Fibroblast of the aortic adventitia (primary cell): ENCODE measurements at places on chromosomes 1 and 21.
A peak's percentile ranks its signal among the peaks of the same experiment; 100 is the strongest.

- DNase-seq: no peak
These were observed 171.4 kb upstream of the SNX7 start for GRCh38 chr1:98490099-98490498.

DNA sequence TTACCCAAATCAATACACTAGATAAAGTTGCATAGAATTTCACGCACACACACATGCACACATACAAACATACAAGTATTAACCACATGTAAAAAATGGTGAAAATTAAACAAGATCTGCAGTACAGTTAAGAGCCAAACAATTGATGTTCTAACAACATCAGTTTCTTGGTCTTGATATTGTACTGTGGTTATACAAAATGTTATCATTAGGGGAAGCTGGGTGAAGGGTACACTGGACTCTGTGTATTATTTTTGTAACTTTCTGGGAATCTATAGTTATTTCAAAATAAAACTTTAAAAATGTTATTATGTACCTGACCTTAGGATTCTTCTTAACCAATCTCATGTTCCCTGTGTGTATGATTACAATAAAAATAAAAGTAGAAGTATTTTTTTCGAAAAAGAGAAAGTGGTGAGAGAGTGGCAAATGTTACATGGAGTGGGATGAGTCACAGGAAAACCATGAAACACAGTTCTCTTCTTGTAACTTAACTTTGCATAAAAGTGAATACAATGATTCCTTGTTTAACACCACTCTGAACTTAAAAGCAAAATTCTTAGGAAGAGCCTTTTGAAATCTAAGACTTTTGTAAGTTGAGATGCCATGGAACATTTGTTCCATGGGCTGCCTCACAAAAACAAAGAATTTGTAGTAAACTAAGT is 101.6 kb upstream of the RUNX1 start:
- peak; percentile 51 for DNase-seq

DNA sequence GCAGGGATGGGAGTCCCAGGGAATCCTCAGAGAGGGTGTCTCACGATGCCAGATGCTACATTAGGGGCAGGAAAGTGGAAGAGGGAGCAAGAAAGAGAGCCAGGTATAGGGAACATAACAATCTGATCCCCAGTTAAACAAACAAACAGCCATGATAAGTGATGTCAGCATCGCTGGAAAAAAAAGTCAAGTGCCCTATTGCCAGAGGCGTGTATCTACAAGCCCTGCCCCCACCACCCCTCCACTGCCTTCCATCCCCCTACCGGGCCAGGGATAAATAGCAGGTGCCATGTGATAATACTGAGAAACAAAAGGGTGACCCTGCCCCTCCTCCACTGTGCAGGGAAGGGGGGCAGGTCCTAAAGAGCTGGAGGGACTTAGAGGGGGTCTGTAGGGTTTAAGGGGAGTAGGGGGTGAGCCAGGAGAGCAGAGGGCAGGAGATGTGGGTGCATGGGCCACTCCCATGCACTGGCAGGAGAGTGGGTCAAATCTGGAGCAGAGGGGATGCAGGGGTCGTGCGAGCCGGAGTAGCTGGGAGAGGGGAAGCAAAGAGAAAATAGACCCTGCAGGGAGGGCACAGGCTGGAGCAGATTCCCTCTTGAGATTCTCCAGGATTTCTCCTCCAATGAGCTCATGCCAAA is 3.4 kb downstream of the SLC26A9 start:
- no peak for DNase-seq

- peak; percentile 71 for DNase-seq
These were observed 60.8 kb downstream of the FASLG start for GRCh38 chr1:172719694-172720138.

DNA sequence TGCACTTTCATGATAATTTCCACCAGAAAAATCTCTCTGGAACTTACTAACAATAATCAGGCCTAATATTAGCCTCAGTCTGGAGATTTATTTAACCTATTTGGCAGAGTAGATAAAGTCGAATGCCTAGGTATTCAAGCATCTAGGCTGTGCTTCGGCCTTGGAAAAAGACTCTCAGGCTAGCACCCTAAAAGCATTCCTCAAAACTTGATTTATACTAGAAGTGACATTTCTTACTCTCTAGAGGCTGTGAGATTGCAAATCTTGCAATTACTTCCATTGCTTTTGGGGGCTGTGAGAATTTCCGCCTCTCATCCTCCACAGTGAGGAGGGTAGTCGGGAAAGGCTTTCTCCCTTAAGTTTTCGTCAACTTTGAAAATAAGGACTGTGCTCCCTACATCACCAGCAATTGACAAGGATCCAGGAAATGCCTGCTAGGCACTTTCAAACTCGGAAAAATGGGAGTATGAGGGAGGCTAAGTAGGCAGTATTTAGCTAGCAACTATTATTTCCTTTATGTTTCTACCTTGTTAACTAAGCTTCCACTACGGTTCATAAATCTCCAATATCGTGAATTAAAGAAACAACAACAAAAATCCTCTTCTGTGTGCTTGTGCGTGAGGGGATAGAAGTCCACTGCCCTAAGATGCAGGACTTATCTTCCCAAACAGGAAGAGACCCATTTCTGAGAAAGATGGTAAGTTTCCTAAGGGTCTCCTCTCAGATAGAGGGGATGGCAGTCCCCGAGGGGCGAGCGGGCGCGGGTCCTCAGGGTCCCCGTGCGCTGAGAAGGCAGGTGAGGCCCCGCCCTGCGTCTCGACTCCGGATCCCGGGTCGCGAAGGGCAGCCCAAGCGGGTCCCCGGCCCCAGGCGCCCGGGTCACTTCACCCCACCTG is 1.1 kb upstream of the LMO4 start:
- DNase-seq: peak; percentile 22

- peak; percentile 54 for DNase-seq
These were observed 20.7 kb upstream of the LGALS8 start for GRCh38 chr1:236502972-236503639.

DNA sequence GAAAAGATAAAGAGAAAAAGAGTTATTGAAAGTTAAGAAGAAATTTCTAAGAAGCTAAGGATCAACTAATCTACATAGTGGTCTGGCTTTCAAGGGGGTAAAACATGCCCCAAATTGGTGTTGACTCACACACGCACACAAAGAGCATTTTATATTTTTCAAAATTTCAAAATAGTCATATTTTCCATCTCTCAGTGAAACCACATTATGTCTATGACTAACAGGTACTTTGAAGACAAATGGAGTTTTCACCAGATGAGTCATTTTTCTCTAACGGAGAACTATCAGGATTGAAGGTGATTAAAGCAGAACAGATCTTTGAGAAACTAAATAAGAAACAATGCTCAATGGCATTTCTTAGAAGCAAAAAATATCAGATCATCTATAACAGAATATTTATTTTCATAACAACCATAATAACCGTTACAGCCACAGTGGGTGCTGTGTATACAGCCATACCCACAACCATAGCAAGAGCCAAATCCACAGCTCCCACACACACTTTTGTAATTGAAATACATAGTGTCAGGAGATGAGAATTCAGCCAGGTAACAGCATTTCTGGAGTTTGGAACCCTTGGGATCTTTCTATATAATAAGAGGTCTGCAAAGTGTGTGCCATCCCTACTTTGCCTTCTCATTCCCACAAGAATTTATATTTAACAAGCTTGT is at the start of gene KRTAP21-3:
Gene KRTAP21-3, minus strand, starts transcription at position 539 of the 671 bp plus-strand sequence. Its CDS starts 18 bp downstream, at position 521.
- DNase-seq: peak; percentile 4

DNA sequence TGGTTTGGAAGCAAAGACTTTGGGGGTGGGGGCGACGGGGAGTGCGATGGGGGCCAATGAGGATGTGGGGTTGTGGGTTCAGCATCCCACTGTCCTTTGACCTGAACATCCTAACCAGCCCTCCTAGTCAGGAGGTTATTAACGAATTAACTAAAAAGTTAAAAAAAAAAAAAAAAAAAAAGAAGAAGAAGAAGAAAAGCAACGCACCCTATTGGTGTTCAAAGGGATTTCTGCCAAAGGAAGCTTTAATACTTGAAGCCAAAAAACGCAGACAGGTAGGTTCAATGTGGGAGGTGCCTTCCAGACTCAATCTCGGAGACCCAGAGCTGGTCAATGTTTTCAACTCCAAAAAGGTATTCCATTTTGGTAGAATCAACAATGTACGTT is 2.2 kb downstream of the CLIC6 start:
- no peak for DNase-seq

- DNase-seq: no peak
These were observed 28.6 kb downstream of the TFB2M start for GRCh38 chr1:246537441-246537840.

DNA sequence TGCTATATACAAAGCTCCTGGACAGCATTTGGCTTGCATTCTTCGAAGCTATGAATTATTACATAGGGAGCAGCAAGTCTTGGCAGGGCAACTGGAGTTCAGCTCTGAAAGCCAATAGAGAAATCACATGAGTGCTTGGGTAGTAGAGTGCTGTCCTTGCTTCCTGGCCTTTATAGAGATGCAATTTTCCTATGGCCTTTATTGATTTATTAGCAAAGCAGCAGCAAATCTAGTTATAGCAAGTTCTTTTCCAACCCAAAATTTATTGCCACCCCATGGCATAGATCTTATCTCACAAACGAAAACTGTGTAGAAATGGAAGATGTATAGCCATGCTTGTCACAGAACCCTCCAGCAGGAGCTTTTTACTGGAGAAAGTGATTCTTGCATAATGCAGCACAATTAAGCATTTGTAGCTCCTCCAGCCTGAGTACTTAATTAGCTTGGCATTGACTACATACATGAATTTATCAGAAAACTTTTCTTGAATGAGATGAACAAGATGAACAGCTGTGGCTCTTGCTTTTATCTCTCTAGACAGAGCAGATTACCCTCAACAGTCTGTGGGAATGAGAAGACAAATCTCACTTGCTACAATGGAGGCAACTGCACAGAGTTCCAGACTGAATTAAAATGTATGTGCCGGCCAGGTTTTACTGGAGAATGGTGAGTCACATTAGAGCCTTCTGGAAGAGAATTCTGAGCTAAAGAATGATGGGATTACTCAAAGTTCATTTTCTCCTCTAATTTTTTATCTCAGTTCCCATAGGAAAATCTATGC is 170.1 kb downstream of the CRB1 start:
- peak; percentile 77 for DNase-seq

GRCh38 chr21:36839123-36839522 is 127.3 kb downstream of the HLCS start:
- peak; percentile 42 for DNase-seq

- DNase-seq: no peak
These were observed 533 bp upstream of the RGL1 start for GRCh38 chr1:183804387-183804786.

DNA sequence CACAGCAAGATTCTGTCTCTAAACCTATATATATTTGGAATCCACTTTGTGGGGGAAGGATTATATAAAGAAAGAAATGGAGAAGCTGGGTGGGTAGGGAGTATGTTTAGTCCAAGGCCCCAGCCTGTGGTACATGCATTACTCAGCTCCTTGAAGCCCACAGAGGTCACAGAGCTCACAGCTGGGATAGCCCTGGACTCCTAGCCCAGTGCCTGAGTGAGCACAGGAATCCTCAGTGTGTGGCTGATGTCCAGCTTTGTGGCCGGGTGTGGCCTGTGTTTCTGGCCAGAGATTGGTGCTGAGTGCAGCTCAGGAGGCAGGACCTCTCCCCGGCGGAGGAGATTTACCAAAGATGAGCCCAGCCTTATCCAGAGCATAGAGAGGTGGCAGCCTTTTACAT is 7.6 kb downstream of the CAPN9 start:
- peak; percentile 62 for DNase-seq

- DNase-seq: no peak
These were observed 50.4 kb downstream of the INAVA start for GRCh38 chr1:200945111-200945510.

DNA sequence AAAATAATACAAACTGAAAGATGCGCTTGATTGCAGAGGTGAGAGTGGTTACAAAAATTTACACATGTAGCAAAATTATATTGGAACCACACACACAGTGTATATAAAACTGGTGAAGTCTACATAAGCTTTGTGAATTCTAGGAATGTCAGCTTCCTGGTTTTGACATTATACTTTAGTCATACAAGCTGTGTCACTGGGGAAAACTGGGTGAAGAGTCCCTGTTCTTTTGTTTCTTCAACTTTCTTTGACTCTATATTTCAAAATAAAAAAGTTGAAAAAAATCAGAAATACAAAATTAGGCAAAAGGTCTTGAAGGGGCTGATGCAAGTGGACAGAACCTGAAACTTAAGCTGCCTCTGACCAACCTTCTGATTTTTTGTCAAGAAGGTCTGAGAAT is 3.0 kb downstream of the C1QC start:
- DNase-seq: no peak

DNA sequence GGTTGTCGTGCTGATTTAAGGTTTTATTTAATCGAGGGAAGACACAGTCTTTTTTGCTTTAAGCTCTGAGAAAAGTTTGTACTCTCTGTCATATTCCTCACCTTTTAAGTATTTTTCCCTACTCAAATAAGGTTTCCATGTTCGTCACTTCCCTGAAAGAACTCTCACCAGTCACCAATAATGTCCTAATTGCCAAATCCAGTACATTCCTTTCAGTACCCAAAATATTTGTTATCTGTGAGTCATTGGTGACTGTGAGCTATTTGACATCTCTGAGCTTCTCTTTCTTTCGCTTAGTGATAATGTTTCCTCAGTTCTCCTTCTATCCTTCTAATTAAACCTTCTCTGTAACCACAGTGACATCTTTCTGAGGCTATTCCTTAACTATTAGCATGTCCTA is 874.2 kb upstream of the ADGRL2 start:
- DNase-seq: no peak

DNA sequence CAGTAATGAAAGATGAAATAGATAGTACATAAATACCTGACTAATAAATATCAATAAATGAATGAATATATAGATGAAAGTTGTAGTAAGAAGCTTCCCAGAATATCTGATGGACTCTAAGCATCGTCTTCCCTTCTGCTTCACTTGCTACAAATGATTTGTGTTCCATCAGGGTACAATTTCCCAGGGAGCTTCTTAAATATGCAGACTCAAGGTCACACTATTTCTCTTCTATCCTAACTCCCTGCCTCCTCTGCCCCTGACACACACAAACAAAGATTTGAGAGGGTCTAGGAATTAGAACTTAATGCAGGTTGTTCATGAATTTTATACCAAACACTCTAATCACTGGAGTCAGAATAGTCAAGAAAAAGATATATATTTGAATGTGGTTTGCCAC is 415.9 kb upstream of the TMPRSS15 start:
- DNase-seq: no peak

GRCh38 chr1:203455706-203456105 is 19.9 kb upstream of the PRELP start:
- DNase-seq: no peak

- peak; percentile 32 for DNase-seq
These were observed 2.2 kb downstream of the CYB5R1 start for GRCh38 chr1:202964791-202965410.

DNA sequence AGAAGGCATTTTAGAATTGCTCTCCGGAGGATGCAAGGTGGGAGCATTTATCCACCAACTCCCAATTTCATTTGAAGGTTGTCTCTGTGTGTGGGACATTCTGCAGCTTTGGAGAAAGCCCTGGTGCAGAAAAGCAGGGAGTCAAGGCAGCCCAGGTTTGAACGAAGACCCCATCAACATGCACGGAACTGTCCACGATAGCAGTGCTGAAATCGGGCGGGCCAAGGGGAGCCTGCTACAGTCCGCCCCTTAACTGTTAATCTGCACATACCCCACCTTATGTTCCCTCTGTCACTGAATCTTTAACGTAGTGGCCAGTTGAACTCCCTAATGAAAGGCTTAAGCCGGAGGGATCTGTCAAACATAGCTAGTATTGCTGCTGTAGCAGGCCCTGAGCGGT is 68.8 kb upstream of the C1orf174 start:
- DNase-seq: no peak
